Aorta (tissue), 5 donors: ENCODE measurements at places on chromosomes 1 and 21. TPM values are rescaled to one million over a fixed set of nuclear protein-coding genes. Genes with fewer than 3 reads are reported as not detected.

PCP4L1 gene
- total RNA-seq: 0.69 TPM

ATF3 gene
- 265 TPM for total RNA-seq

NBPF4 gene
- total RNA-seq: 0.19 TPM

TAF5L gene
- 37.8 TPM for total RNA-seq

DNASE2B gene
- total RNA-seq: not detected

GSTM1 gene
- total RNA-seq: 63.8 TPM

CDA gene
- 5.3 TPM for total RNA-seq

RHD gene
- total RNA-seq: not detected

SYT6 gene
- total RNA-seq: not detected

OR2AK2 gene
- total RNA-seq: not detected

RXFP4 gene
- not detected for total RNA-seq

LAPTM5 gene
- 116 TPM for total RNA-seq

FNBP1L gene
- total RNA-seq: 28.6 TPM

TSTD1 gene
- total RNA-seq: 12.5 TPM

ITLN2 gene
- total RNA-seq: not detected

NUDT17 gene
- 2.7 TPM for total RNA-seq

C1orf115 gene
- 10.8 TPM for total RNA-seq

INAVA gene
- 0.45 TPM for total RNA-seq

AIRE gene
- total RNA-seq: not detected

PDE9A gene
- total RNA-seq: 3.8 TPM

MTMR11 gene
- total RNA-seq: 42.3 TPM

PALMD gene
- 40.0 TPM for total RNA-seq

C1QC gene
- total RNA-seq: 203 TPM

TMEM79 gene
- 2.6 TPM for total RNA-seq

NBPF11 gene
- 8.8 TPM for total RNA-seq

TRPM2 gene
- 7.0 TPM for total RNA-seq

PYGO2 gene
- 17.3 TPM for total RNA-seq
